Activated T-cell treated with anti-CD3 and anti-CD28 coated beads, Interleukin-2, amount 50 U/mL, for 4 hours (primary cell): ENCODE measurements at places on chromosomes 2 and 18. TPM values are rescaled to one million over a fixed set of nuclear protein-coding genes. Genes with fewer than 3 reads are reported as not detected.

SERPINB11 gene
- total RNA-seq, result not detected

DNA sequence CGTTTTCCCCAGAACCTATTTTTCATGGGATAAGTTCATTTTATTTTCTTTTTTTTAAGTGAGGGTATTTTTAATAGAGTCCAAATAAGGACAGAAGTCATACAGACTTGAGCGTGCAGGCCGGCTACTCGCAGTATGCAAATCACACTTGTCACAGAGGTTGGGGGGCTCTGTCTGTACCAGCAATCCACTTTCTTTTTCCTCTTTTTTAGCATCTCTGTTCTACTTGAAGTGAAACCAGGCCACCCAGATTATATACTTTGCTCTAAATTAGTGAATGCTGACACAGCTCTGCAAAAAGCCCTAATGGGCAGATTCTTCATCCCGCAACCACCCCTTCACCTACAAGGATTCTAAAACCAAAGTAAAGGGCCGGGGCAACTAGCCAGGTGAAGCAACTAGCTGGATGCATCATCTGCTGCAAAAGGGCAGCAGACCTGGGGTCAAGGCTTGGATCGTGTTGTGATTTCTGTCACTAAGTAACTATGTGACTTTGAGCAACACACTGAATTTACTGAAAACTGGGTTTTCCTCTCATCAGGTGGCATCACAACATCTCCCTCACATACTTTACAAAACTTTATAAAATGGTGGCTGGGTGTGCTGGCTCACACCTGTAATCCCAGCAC is 18.4 kb downstream of the KDSR start:
- DNase-seq, result no peak

GRCh38 chr2:199202964-199203363 is 254.8 kb downstream of the SATB2 start:
- DNase-seq, result no peak

MTLN gene
- total RNA-seq, result 65.0 TPM

GRCh38 chr2:188422726-188423125 is 131.1 kb downstream of the GULP1 start:
- DNase-seq, result no peak

DNA sequence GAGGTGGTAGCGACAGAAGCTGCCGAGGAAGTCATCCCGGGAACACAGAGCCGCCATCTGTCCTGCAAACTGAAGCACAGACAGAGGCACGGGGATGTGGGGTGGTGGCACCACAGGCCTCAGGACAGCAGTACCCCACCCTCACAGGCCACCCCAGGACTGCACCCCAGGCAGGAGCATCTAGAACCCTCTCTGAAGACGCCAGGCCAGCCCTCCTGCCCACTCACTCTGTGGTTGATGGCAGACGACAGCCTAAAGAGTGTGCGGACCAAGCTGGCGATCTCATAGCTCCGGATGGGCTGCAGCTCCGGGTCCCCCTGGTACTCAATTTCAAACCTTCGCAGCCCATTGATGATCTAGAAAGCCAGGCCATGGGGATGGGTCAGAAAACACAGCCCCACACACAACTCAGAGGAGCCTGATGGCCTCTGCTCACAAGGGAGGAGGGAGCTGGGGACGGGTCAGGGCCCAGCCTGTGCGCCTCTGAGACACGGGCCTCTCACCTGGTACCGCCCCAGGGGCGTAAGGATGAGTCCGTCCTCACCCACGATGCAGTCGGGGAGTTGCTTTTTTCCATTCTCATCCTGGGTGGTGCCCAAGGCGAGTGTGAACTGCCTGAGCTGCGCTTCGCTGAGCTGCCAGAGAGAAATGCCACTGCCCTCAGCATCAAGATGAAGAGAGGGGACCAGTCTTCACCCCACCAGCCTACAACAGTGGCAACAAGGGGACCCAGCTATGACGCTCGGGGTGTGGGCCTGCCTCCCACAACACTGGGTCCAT is 8.1 kb upstream of the CCDC74B start:
- no peak for DNase-seq

MAP3K19 gene
- total RNA-seq, result not detected

GRCh38 chr2:64975232-64975821 is 13.9 kb upstream of the SLC1A4 start:
- DNase-seq, result no peak

LTBP1 gene
- total RNA-seq, result 0.21 TPM

- DNase-seq, result no peak
These were observed 9.3 kb downstream of the CD8A start for GRCh38 chr2:86781363-86781762.
